ENCODE measurements at places on chromosomes 7 and 10. TPM values are rescaled to one million over a fixed set of nuclear protein-coding genes. Genes with fewer than 3 reads are reported as not detected.

GRCh38 chr10:63760708-63761047, 239.5 kb downstream of the REEP3 start:
- no peaks in the 10 kb centered on the region for H3K4me1 ChIP-seq
- DNase-seq, result no peak

- no peaks in the 10 kb centered on the region for H3K36me3 ChIP-seq
- H3K4me3 ChIP-seq, result no peak overlapping the region
- peaks cover 7% of the 10 kb centered on the region for H3K27me3 ChIP-seq
- no peak for DNase-seq
- H3K27ac ChIP-seq, result no peak overlapping the region
Observed at GRCh38 chr10:15505329-15505728, 134.2 kb upstream of the FAM171A1 start.

DNA sequence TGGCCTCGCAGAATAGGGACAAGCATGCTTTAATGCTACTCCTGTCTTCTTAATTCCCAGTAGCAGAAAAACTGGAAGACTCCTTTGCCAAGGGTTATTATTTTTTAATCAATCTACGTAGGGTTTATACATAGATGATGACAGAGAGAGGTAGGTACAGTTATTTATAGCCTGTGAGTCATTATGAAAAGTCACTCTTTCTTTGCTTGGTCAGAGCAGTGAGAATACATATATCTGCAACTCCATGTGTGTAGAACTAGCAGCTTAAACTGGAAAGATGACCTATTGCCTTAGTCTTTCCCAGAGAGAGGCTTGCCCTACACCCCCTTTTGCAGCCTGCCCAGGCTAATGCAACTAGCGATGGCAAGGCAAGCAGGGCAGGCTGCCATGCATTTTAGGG, 1050.6 kb downstream of the NRG3 start:
- H3K36me3 ChIP-seq, result no peaks in the 10 kb centered on the region
- H3K4me1 ChIP-seq, result no peaks in the 10 kb centered on the region
- DNase-seq, result peak; percentile 62
- no peak overlapping the region for H3K27ac ChIP-seq

DNA sequence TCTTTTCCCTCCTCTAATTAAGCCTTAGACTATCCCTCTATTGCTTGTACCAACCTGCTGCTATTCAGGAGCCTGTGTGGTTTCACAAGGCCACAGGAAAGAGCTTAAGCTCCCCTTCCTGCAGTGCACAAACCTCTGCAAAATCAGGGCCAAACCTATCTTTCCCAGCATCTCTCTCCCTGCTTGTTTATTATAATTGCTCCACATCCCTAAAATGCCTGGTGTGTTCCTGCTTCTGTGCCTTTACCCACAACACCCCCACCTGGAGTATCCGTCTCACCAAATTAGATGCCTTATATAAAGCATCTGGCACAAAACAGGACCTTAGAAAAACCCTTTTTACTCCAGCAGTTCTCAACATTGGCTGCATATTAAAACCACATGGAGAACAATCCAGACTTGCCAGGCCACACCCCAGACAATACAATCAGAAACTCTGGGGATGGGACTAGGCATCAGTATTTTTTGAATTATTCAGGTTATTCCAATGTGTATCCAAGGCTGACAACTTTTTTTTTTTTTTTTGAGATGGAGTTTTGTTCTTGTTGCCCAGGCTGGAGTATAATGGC, 16.7 kb downstream of the SEC31B start:
- no peaks in the 10 kb centered on the region for H3K36me3 ChIP-seq
- H3K4me1 ChIP-seq, result no peaks in the 10 kb centered on the region
- DNase-seq, result no peak
- H3K4me3 ChIP-seq, result no peak overlapping the region
- no peak overlapping the region for H3K27ac ChIP-seq

KCP gene
- total RNA-seq, result 0.50 TPM

GRCh38 chr7:30785786-30786185, 14.6 kb downstream of the MINDY4 start:
- no peak overlapping the region for H3K27ac ChIP-seq
- DNase-seq, result no peak
- H3K4me3 ChIP-seq, result no peak overlapping the region
- H3K4me1 ChIP-seq, result peaks cover 8% of the 10 kb centered on the region
- no peaks in the 10 kb centered on the region for H3K27me3 ChIP-seq

GRCh38 chr7:102260856-102261255, 25.8 kb upstream of the SH2B2 start:
- peak; percentile 44 for DNase-seq
- no peaks in the 10 kb centered on the region for H3K27me3 ChIP-seq
- no peak overlapping the region for H3K27ac ChIP-seq
- H3K36me3 ChIP-seq, result no peaks in the 10 kb centered on the region
- H3K4me1 ChIP-seq, result no peaks in the 10 kb centered on the region
- no peak overlapping the region for H3K4me3 ChIP-seq

GRCh38 chr7:66323114-66323796, 118.1 kb downstream of the TPST1 start:
- H3K36me3 ChIP-seq, result no peaks in the 10 kb centered on the region
- no peak for DNase-seq
- peaks cover 5% of the 10 kb centered on the region for H3K4me1 ChIP-seq
- H3K4me3 ChIP-seq, result no peak overlapping the region

- no peak overlapping the region for H3K4me3 ChIP-seq
- DNase-seq, result no peak
- H3K27me3 ChIP-seq, result no peaks in the 10 kb centered on the region
Observed at GRCh38 chr7:127689194-127689772, 37.3 kb downstream of the SND1 start.

- peaks cover 8% of the 10 kb centered on the region for H3K4me1 ChIP-seq
- H3K27me3 ChIP-seq, result no peaks in the 10 kb centered on the region
- no peak for DNase-seq
- no peak overlapping the region for H3K4me3 ChIP-seq
Observed at GRCh38 chr10:125827133-125827532, 3.8 kb downstream of the BCCIP start.

DNA sequence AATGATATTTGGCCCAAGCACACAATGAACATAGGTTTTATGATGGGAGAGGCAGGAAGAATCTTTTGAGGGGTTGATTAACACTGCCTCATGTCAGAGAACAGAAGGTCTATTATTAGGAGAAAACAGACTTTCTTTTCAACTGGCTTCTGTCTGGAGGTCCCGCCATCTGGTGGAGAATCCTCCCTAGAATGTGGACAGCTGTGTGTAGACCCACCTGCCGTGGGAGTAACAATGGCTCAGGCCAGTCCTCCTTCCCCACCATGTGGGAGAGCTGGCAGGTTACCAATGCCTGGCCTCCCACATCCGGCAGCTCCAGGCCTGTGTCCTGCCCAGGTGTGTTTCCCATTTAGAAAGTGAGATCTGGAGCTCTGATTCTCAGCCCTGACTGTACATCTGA, 70.4 kb upstream of the AOAH start:
- H3K4me1 ChIP-seq, result no peaks in the 10 kb centered on the region
- no peak overlapping the region for H3K4me3 ChIP-seq
- H3K27ac ChIP-seq, result no peak overlapping the region
- no peak for DNase-seq
- no peaks in the 10 kb centered on the region for H3K27me3 ChIP-seq
- no peaks in the 10 kb centered on the region for H3K36me3 ChIP-seq

DNA sequence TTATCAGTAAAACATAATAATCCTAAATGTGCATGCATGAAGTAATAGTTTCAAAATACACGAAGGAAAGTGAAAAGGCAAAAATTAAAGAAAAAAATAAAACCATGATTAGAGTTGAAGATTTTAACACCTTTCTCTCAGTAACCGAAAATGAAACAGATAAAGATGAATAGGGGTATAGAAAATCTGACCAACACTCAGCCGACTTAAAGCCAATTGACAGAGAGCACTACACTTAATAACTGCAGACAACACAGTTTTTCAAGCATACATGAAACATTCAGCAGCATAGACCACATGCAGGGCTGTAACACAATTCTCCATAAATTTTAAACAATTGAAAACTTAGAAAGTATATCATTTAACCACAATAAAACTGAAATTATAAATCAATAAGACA, 76.1 kb downstream of the CUBN start:
- H3K27me3 ChIP-seq, result no peaks in the 10 kb centered on the region
- no peak for DNase-seq
- H3K36me3 ChIP-seq, result no peaks in the 10 kb centered on the region
- peaks cover 3% of the 10 kb centered on the region for H3K4me1 ChIP-seq
- H3K4me3 ChIP-seq, result no peak overlapping the region

HACD1 gene
- total RNA-seq, result 23.1 TPM

DNA sequence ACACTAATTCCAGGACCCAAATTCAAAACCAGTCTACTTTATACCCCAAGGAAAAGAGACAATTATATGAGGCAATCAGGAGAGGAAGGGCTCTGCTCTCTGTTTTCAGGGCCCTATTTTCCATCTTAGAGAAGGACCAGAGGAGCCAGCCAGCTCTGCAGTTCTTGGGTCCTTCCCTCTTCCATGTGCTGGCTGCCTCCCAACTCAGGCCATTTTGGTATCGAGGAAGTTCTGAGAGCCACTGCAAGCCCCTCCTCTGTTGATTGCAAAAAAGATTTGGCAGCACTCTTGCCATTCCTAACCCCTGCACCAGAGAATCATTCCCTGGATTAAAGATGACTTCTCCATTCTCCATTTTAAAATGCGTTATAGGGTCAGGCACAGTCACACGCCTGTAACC, 151.2 kb downstream of the AOAH start:
- H3K27ac ChIP-seq, result no peak overlapping the region
- no peak overlapping the region for H3K4me3 ChIP-seq
- H3K4me1 ChIP-seq, result no peaks in the 10 kb centered on the region
- no peaks in the 10 kb centered on the region for H3K36me3 ChIP-seq
- no peak for DNase-seq

ANKRD2 gene
- 1.8 TPM for total RNA-seq
